ENCODE measurements at places on chromosomes 5 and 9. TPM values are rescaled to one million over a fixed set of nuclear protein-coding genes. Genes with fewer than 3 reads are reported as not detected.

GRCh38 chr5:39021413-39021812 lies 52.8 kb downstream of the RICTOR start:
- no peak for DNase-seq
- H3K27ac ChIP-seq, result peak overlapping the region; percentile 49
- peak overlapping the region; percentile 25 for H3K4me3 ChIP-seq
- peaks cover 49% of the 10 kb centered on the region for H3K4me1 ChIP-seq
- peaks cover 7% of the 10 kb centered on the region for H3K36me3 ChIP-seq
- no peaks in the 10 kb centered on the region for H3K27me3 ChIP-seq

DNA sequence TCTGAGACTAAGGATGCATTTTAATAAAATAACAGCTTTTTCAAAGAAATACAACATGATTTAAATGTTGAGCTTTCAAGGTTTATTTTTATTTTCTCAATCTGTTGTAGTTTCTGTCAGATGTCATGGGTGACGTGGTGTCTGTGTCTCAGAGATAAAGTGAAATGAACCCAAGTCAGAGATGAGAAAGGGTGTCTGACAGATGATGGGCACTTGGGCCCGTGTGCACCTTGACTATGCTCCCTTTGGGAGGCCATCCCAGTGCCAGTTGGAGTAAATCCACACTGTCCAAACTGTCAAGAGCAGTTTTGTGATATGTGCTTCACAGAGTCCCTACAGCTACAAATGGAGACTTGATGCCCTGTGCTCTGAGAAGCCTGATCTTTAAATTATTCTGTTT lies 536.9 kb upstream of the FAM174A start:
- H3K36me3 ChIP-seq, result no peaks in the 10 kb centered on the region
- H3K27ac ChIP-seq, result no peak overlapping the region
- DNase-seq, result no peak
- no peaks in the 10 kb centered on the region for H3K4me1 ChIP-seq

DNA sequence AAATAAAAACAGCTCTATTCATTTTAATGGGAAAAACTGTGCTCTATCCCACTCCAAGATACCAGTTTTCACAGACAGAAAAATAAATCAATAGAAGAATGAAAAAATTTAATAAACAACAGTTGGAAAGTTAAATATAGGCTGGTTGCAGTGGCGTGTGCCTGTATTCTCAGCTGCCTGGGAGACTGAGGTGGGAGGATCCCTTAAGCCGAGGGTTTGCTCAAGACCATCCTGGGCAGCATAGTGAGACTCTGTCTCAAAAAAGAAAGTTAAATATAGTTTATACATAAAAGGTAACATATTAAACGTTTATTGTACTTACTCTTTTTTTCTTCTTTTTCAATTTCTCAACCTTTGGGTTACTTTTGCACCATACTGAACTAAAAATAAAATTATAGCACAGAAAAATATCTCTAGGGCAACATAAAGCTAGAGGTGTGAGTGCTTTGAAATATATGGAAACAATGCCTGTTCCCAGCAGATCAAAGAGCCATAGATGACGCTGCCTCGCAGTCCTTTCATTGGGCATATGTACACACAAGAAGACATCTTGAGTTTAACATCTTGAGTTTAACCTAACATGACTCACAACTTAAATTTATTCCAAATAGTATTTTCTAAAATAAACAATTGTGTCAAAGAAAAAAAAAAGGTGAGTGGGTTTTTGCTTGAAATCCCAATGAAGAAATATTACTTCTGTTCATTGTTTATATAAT lies 25.7 kb upstream of the KLF9 start:
- H3K36me3 ChIP-seq, result no peaks in the 10 kb centered on the region
- peaks cover 15% of the 10 kb centered on the region for H3K27me3 ChIP-seq
- no peak overlapping the region for H3K4me3 ChIP-seq
- no peak for DNase-seq

GRCh38 chr5:132073231-132074013 lies at the start of gene CSF2:
Gene CSF2, plus strand, starts transcription at chr5:132073789. Its CDS starts 35 bp downstream, at chr5:132073824.
- no peak for DNase-seq
- no peak within 1 kb of the TSS for H3K4me3 ChIP-seq
- H3K4me1 ChIP-seq, result peaks cover 41% of the 10 kb centered on the region
- no peak within 1 kb of the TSS for H3K27ac ChIP-seq
- H3K27me3 ChIP-seq, result no peaks in the 10 kb centered on the region
- no peaks in the 10 kb centered on the region for H3K36me3 ChIP-seq

- H3K27me3 ChIP-seq, result peaks cover 74% of the 10 kb centered on the region
- H3K36me3 ChIP-seq, result no peaks in the 10 kb centered on the region
- peaks cover 3% of the 10 kb centered on the region for H3K4me1 ChIP-seq
- H3K4me3 ChIP-seq, result no peak overlapping the region
- DNase-seq, result no peak
These were observed 1.2 kb upstream of the PAPPA start for GRCh38 chr9:116152390-116152789.

DNA sequence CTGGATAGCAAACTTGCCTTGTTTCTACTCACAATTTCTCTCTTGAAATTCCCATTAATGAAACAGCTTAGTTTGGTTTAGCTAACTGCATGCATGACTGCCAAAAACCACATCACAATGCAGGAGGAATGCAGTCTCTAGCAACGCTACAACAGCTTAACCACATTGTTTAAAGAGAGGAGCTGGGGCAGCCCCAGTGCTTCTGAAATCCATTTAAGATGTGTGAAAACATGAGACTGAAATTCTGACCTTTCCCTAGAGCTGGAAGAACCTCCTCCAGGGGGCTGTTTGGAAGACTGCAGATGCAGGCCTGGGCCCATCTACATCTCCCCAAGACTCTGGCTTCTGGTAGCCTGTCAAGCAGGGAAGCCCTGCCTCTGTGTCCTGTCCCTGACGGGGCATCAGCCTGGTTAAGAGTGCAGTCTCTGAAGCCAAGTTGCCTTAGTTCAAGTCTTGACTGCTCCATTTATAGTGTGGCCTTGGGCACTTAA lies 157.1 kb downstream of the ZNF462 start:
- H3K4me1 ChIP-seq, result no peaks in the 10 kb centered on the region
- no peak overlapping the region for H3K27ac ChIP-seq
- no peak overlapping the region for H3K4me3 ChIP-seq

DNA sequence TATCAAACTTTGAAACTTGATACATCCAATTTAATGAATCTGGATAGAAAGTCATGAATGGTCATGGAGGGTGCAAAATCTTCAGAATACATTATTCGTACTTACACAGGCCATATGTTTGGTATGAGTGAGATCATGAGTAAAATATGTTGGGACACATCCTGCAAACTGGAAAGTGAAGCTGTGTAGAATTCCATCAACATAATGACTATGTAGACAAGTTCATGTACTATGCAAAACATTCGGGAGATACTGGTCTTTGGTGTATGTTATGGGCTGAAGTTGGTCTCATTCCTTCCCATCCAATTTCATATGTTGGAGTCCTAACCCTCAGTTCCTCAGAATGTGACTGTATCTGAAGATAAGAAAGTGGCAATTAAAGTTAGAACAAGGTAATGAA lies 18.1 kb upstream of the CTNND2 start:
- no peak overlapping the region for H3K4me3 ChIP-seq
- H3K4me1 ChIP-seq, result no peaks in the 10 kb centered on the region
- DNase-seq, result no peak
- H3K27me3 ChIP-seq, result no peaks in the 10 kb centered on the region
- no peaks in the 10 kb centered on the region for H3K36me3 ChIP-seq

Gene WDR70
- 38.8 TPM for total RNA-seq

DNA sequence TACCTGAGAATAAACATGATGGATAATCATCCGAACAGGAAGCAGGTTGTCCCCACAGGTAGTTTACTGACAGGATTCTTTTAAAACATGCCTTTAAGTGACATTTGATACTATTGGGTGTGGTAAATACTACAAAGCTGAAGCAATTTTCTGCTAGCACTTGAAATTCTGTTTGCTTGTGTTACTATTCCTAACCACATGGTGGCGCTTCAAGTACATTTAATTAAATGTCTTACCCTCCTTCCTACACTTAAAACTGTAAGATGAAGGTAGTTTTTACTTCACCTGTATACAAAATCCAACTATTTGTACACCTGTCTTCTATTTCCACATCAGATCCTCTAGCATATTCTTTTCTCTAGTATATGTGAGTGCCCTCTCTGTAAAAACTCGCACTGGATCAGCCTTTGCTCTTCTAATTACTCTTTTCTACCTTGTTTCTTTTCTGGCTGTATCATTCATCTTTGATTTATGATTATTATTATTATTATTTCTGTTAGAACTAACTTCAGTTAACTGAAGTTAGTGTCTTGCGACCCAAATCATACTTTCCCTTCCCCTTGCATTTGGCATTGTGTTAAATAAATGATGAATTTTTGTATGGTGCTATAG lies 18.4 kb downstream of the SLC25A46 start:
- H3K4me3 ChIP-seq, result no peak overlapping the region
- H3K36me3 ChIP-seq, result peaks cover 10% of the 10 kb centered on the region
- H3K4me1 ChIP-seq, result peaks cover 16% of the 10 kb centered on the region
- H3K27me3 ChIP-seq, result no peaks in the 10 kb centered on the region
- DNase-seq, result no peak

Gene SPINK5
- not detected for total RNA-seq

Gene PRRT1B
- total RNA-seq, result not detected

DNA sequence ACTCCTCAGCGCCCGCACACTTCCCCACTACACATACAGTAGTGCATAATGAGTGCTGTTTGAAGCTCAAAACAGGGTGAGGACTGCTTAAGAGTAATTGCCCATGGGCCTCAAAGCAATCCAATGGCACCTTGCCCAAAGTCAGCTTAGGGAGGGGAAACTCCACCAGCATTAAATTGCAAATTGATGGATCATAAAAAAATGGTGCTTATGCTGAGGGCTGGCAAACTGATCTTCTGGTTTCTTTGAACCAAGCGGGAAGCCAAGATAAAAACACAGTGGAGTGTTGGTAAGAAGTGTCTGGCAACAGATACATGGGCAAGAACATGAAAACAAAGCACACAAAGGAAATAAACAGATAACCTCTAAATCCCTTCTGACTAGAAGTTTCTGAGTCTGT lies 28.0 kb downstream of the TLE1 start:
- no peak for DNase-seq
- no peak overlapping the region for H3K27ac ChIP-seq
- H3K27me3 ChIP-seq, result no peaks in the 10 kb centered on the region

GRCh38 chr9:89994988-89995613 lies 390.3 kb downstream of the GADD45G start:
- H3K4me1 ChIP-seq, result peaks cover 7% of the 10 kb centered on the region
- no peak overlapping the region for H3K4me3 ChIP-seq
- no peak for DNase-seq

Gene TMC1
- total RNA-seq, result not detected

- no peak for DNase-seq
- no peak overlapping the region for H3K4me3 ChIP-seq
- H3K4me1 ChIP-seq, result peaks cover 16% of the 10 kb centered on the region
These were observed 37.5 kb downstream of the SPRY4 start for GRCh38 chr5:142287096-142287972.

Gene OR13D1
- not detected for total RNA-seq

DNA sequence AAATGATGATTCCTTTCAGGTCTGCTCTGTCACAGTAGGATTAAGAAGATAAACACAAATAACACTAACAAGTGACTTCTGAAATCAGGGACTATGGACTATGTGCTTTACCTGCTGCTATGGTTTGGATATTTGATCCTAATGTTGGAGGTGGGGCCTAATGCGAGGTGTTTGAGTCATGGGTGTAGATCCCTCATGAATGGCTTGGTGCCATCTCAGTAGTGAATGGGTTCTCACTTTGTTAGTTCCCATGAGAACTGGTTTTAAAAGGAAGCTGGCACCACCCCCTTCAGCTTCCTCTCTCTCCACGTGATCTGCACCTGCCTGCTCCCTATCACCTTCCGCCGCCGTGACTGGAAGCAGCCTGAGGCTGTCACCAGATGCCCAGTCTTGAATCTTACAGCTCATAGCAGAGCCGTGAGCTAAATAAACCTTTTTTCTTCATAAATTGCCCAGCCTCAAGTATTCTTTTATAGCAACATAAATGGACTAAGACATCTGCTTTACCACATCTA lies 3.3 kb downstream of the PPIC start:
- peaks cover 78% of the 10 kb centered on the region for H3K27me3 ChIP-seq
- no peak overlapping the region for H3K4me3 ChIP-seq
- no peak overlapping the region for H3K27ac ChIP-seq

Gene GKAP1
- total RNA-seq, result 5.9 TPM

- H3K27me3 ChIP-seq, result no peaks in the 10 kb centered on the region
- H3K27ac ChIP-seq, result peak overlapping the region; percentile 34
- no peak overlapping the region for H3K4me3 ChIP-seq
- no peak for DNase-seq
These were observed 18.9 kb upstream of the IQGAP2 start for GRCh38 chr5:76384189-76384588.

- DNase-seq, result no peak
- peaks cover 10% of the 10 kb centered on the region for H3K4me1 ChIP-seq
- peak overlapping the region; percentile 89 for H3K27ac ChIP-seq
- H3K36me3 ChIP-seq, result no peaks in the 10 kb centered on the region
These were observed 288.2 kb upstream of the MAP3K1 start for GRCh38 chr5:56527174-56527573.

DNA sequence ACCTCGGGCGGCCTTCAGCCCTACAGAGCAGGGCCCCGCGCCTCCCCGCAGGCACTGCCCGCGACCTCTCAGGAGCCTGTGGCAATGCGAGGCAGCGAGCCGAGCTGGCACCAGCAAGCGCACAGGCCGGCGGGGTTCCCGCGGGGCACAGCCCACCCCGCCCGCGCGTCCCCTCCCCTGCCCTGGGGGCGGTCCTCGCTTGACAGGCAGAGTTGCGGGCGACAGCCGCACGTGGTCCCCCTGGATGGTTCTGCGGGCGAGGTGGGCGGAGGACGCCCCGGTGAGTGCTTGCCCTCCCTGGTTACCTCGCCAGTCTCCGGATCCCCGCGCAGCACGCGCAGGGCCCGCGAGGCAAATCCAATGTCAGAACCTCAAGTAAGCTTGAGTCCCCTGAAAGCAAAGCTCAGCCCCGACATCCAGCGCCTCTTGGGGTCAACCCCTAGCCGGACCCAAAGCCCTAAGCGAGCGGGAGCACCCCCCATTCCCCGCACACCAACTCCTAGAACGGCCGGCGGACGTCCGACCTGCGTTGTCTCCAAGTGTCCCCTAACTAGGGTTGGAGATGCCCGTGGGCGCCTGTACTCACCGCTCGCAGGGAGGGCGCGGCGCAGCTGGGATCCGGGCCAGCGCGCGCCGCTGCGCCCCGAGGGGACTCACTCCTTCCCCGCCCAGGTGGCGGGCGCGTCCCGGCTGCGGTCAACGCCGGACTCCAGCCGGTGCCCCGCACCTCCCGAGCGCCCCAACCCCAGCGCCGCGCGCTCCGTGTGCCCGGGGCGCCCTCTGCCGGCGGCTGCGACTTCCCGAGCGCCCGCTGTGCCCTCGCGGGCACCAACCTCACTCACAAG lies at the start of gene DRD1:
DRD1 (minus strand) TSS at position 123 of the 845 bp plus-strand sequence. CDS start 1,083 bp downstream, outside the sequence.
- peak; percentile 41 for DNase-seq
- H3K4me3 ChIP-seq, result peak within 1 kb of the TSS; percentile 80
- peaks cover 72% of the 10 kb centered on the region for H3K27me3 ChIP-seq
- H3K27ac ChIP-seq, result no peak within 1 kb of the TSS
- peaks cover 3% of the 10 kb centered on the region for H3K36me3 ChIP-seq

Gene PCDHB4
- total RNA-seq, result not detected

Gene ACOT12
- not detected for total RNA-seq

DNA sequence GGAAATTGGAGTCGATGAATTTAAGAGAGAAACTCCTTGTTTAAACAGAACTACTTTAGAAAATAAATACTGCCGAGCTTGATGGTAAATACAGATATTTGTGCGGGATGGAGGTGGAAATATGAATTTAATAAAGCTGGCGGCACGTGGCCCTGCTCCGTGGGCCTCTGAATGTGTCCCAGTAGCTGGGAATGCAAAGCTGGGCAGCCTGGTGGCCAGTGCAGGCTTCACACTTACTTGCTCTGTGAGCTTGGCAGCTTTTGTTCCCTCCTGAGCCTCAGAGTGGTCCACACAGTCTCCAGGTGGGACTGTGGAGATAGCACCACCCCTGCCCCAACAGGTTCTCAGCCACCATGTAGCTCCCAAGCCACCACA lies 45.9 kb downstream of the BARX1 start:
- peaks cover 2% of the 10 kb centered on the region for H3K4me1 ChIP-seq
- H3K36me3 ChIP-seq, result no peaks in the 10 kb centered on the region
- peaks cover 25% of the 10 kb centered on the region for H3K27me3 ChIP-seq

Gene MYMK
- total RNA-seq, result not detected

Measured in T-helper 17 cell (primary cell).